ENCODE measurements at places on chromosomes 6 and 20.

DNA sequence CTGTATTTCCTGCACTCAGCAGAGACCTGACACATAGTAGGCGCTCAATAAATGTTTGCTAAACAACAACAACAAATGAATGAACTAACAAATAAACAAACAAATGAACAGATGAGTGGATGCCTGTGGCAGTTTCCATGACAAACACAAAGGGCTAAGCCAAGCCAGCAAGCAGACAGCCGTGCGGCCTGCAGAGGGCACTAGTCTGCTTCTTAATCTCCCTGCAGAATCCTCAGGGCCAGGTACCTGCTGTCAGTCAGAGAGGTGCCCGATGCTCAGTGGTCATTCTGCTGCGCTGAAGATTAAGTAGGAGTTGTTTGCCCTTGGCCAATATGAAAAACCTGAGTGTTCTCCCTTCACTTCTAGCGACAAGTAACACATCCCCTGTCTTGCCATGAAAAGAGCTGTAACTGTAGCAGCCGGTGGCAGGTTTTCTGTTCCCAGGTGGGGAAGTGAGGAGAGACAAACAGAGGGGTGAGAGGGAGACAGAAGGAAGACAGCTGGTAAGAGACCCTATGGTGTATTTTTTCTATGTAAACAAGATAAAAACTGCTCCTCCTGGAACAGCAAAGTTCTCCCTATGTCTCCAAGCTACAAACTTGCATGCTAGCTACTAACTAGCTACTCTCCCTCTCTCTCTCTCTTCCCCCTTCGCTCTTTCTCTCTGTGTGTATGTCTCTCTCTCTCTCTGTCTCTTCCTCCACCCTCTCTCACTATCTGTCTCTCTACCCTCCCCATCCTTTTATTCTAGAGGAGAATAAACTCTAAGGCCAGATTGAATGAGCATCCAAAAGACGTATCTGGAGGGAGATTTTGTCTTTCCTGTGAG, at the start of gene MC3R:
Gene MC3R, plus strand, starts transcription at position 779 of the 829 bp plus-strand sequence. CDS start 112 bp downstream, outside the sequence.
- peak; percentile 21 for DNase-seq

DNA sequence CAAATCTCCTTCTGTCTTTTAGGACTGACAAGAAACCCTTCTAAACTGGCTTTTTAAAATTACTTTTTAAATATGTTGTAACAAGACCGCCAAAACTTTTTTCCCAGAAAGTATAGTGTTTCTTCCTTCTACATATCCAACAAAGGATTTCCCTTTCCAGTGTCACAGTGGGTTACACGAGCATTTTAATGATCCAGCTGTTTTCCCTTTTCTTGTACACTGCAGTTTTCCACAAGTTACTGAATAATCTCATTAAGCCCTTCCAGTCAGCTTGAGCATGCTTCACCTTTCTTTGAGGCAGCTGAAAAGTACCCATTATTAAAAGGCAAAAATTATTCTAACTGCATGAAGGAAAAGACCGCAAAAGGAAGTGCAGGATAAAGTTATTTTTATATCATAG, 48.6 kb downstream of the CD24 start:
- DNase-seq: no peak

DNA sequence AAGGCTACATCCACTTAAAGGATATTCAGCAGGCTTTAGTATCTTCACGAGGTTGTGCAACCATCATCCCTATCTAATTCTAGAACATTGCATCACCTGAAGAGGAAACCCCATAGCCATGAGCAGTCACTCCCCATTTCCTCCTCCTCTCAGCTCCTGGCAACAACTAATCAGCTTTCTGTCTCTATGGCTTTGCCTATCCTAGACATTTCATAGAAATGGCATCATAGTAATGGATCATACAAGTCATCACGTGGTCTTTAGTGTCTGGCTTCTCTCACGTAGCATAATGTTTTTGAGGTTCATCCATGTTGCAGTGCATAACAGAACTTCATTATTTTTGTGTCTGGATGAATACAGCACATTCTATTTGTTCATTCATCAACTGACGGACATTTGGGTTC, 20.5 kb downstream of the SNAI1 start:
- DNase-seq: no peak

- no peak for DNase-seq
These were observed 29.0 kb downstream of the CHMP4B start for GRCh38 chr20:33840160-33840559.

DNA sequence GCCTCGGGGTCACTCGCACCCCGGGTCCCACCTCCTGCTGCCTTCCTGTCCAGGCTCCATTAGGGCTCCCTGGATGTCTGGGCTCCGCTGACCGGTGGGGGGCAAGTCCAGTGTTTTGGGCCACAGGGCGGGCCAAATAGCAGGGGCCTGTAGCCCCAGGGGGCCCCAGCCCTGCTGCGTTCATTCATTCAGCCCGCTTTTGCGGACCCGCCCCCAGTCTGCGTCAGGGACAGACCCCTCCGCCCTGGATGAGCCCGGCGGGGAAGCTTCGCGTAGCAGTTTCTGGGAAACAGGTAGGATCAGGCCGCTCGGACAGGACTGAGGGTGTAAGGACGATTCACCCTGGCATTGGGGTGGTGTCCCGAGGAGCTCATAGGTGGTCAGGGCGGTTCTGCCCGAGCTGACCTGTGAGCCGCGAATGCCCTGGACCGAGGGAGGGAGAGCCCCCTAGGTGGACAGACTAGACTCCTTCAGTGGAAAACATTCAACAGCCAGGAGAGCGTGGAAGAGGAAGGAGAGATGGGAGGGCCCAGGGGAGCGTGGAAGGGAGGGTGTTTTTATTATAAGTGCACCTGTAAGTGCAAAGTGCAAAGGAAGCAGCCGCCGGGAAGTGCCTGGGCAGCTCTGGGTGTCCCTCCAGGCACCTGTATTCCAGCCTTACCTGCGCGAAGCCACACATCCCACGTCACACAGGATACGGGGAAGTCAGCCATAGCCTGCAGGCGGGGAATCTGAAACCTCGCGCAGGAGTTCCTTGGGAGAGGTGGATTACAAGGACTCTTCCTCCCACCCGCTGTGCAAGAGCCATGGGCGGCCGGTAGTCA, 662 bp downstream of the ENTPD6 start:
- DNase-seq: peak; percentile 26

GRCh38 chr6:100432136-100432535, 32.6 kb downstream of the SIM1 start:
- DNase-seq: no peak

GRCh38 chr6:105094133-105094640, 85.6 kb downstream of the POPDC3 start:
- no peak for DNase-seq

- no peak for DNase-seq
These were observed 60.8 kb upstream of the EPB41L1 start for GRCh38 chr20:36093804-36094145.

GRCh38 chr20:13852306-13852705, 67.5 kb downstream of the NDUFAF5 start:
- no peak for DNase-seq

GRCh38 chr6:43971776-43972126, 155.5 kb downstream of the MRPL14 start:
- DNase-seq: no peak

DNA sequence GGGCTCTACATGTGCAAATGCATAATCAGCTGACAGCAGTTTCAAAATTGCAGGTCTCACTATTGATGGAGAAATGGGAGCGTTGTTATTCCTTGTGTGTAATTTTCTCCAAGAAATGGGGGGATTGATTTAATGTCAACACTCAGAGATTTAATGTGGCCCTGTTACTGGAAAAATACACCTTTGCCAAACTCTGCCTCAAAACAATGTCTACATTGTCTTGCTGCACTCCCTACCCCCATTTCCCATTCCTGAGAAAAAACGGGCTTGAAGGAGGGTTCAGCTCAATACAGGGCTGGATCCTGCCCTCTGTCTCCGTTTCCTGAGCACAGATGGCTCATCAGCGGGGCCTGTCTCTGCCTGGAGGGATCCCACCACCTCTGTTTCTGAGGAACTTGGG, 18.4 kb downstream of the EDN3 start:
- no peak for DNase-seq

- no peak for DNase-seq
These were observed 21.6 kb downstream of the TFB1M start for GRCh38 chr6:155292711-155293110.

DNA sequence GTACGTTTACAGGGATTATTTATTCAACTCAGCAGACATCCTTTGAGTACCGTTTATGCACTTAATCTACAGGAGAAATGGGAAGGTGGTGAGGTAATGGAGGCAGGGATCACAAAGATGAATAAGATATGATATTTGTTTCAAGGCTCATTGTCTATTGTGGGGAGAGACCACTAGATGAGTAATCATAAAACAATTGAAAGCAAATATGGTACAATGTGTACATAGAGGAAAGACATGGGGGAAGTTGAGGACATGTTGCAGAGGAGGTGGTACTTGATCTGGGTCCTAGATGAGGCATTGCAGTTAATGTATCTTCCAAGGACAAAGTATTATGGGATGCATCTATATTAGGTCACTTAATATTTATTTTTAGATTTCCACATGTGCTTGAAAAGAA, 13.7 kb upstream of the CDC5L start:
- no peak for DNase-seq

- DNase-seq: no peak
These were observed 82.8 kb downstream of the TCP11 start for GRCh38 chr6:35058358-35058675.

GRCh38 chr6:43724914-43725642, 37.5 kb upstream of the MRPS18A start:
- DNase-seq: peak; percentile 81

- no peak for DNase-seq
These were observed 40.2 kb upstream of the RBM24 start for GRCh38 chr6:17240803-17241500.

GRCh38 chr20:1674990-1675780, 17.6 kb upstream of the SIRPG start:
- no peak for DNase-seq

GRCh38 chr6:136123468-136123867, 126.6 kb downstream of the MTFR2 start:
- no peak for DNase-seq

GRCh38 chr6:42367353-42368011, 84.2 kb downstream of the TRERF1 start:
- DNase-seq: no peak

- no peak for DNase-seq
These were observed 650 bp downstream of the DCBLD1 start for GRCh38 chr6:117483004-117483644.

DNA sequence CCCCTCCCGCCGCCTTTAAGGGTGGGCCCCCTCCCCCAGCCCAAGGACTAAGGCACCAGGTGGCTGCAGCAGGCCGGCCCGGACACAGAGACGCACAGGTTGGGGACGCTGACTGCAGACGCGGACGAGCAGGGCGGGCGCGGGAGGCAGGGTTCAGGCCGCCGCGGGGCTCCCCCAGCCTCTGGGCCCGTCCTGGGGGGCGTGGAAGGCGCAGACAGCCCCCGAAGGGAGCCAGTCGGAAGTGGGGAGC, 9.3 kb downstream of the DUSP15 start:
- DNase-seq: no peak

GRCh38 chr6:111941686-111942330, 68.6 kb upstream of the FYN start:
- no peak for DNase-seq

DNA sequence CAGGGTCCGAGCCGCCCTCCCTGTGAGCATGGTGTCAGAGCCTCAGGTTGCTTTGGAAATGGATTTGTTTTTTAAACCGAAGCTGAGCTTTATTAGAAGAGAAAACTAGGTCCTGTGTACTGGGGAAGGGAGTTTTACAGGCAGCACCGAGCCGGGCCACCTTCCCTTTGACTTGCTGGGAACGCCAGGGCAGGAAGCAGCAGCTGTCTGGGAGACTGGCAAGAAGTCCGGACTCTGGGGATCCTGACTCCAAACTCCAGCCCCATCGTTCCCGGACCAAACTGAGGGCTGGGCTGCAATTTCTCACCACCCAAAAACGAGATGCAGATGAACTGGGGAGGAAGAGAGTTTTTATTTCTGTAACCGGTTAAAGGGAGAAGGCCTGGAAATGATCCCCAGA, 214.9 kb upstream of the KCNG1 start:
- no peak for DNase-seq

DNA sequence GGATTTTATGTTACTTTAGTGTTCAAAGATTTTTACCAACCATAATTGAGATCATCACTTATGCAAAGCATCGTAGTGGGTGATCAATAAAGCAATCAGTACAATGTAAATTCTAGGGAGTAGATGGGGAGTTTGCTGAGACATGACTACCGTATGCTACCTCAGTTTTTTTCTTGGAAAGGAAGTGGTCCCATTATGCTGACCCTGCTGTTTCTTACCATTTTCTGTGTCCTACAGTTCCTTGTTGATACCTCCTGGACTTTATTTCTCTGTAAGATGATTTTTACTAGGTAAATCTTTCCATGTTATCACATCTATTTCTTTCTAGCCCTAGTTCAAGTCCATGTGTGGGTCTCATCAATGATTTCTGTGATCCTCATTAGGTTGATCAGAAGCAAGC, 19.3 kb upstream of the NKAIN2 start:
- no peak for DNase-seq

- DNase-seq: no peak
These were observed 2.9 kb downstream of the NRN1 start for GRCh38 chr6:6003621-6004366.

GRCh38 chr6:153485072-153485471, 354.0 kb upstream of the RGS17 start:
- DNase-seq: no peak

GRCh38 chr6:81381382-81381916, 371.0 kb downstream of the TENT5A start:
- no peak for DNase-seq

- no peak for DNase-seq
These were observed 597.9 kb downstream of the COL12A1 start for GRCh38 chr6:74607934-74608333.

DNA sequence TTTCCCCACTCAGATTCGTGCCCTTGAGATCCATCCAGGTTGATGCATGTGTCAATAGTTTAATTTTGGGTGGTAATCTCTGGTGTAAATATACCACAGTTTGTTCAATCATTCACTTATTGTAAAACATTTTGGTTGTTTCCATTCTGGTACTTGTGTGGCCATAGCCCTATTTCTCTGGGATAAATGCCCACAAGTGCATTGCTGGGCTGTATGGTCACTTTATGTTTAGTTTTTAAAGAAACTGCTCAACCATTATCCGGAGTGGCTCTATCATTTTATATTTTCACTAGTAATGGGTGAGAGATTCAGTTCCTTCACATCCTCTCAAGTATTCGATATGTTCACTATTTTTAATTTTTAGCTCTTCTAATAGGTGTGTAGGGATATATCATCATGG, 60.7 kb upstream of the RNF24 start:
- DNase-seq: no peak

GRCh38 chr20:53901064-53901463, 169.3 kb downstream of the BCAS1 start:
- DNase-seq: no peak

DNA sequence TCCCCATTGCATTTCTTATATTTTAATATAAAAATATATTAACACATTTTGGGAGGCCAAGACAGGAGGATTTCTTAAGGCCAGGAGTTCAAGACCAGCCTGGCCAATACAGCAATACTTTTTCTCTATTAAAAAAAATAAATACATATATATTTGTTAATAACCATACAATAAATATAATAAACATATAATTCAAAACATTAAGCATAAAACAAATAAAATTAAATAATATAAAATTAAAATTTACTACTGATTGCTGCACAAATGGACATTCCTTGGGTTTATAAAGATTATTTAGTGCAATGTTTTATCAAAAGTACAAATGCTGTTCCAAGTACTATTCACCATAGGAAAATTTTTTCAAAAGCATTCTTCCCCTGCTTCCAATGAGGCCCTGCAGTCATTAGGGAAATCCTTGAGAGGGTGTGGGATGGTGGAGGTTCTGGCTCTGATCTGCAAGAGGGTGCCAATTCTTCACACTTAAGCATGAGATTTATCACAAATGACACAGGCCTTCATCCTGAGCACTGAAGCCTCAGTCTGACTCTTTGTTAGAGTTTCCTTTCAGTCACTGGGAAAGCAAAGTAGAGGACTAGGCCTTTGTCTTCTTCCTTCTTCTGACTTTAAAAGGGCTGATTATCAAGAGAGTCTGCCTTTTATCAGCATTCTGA, 596.7 kb downstream of the EPM2A start:
- DNase-seq: no peak

All from stimulated activated CD4-positive, alpha-beta T cell treated with anti-CD3 and anti-CD28 coated beads, Interleukin-4, amount 100 ng/mL, for 4 hours (primary cell).